ENCODE measurements at places on chromosomes 1 and 21. TPM values are rescaled to one million over a fixed set of nuclear protein-coding genes. Genes with fewer than 3 reads are reported as not detected.

The GSTM1 gene
- 0.37 TPM for total RNA-seq

The SYNC gene
- 44.3 TPM for total RNA-seq

The SYT14 gene
- total RNA-seq = 3.3 TPM

The NMNAT1 gene
- total RNA-seq = 13.6 TPM

The ITGB2 gene
- total RNA-seq = not detected

The AMY2A gene
- not detected for total RNA-seq

The ECE1 gene
- total RNA-seq = 65.0 TPM

The CFAP126 gene
- total RNA-seq = not detected

All from uterine smooth muscle cell (primary cell).